ENCODE measurements at places on chromosomes 2 and 18.
A peak's percentile ranks its signal among the peaks of the same experiment; 100 is the strongest.

GRCh38 chr2:113829761-113830160 lies 60.1 kb upstream of the ACTR3 start:
- DNase-seq: no peak

- DNase-seq: peak; percentile 20
Measured at GRCh38 chr2:47490406-47490805, 87.5 kb downstream of the MSH2 start.

GRCh38 chr2:67436221-67436620 lies 39.1 kb downstream of the ETAA1 start:
- DNase-seq: no peak

- no peak for DNase-seq
Measured at GRCh38 chr2:18311420-18312195, 248.8 kb downstream of the RDH14 start.

- peak; percentile 54 for DNase-seq
Measured at GRCh38 chr2:74261204-74261864, 62.9 kb downstream of the MTHFD2 start.

GRCh38 chr2:42102024-42102590 lies 54.3 kb downstream of the PKDCC start:
- peak; percentile 87 for DNase-seq

DNA sequence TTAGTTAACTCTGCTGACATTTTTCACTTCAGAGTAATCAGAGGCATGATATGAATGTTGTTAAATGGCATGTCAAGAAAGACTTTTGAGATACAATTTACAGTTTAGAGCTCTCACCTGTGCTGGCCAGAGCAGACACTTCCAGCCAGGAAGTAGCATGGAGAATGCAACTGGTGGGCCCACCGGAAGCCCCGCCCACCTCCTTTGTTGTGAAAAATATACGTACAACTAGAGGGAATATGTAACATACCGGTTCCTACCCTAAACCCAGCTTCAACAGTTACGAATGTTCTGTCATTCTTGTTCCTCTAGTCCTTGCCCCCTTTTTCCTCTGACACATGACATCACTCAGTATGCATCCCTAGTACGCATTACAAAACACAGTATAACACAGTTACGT lies 70.2 kb upstream of the ITM2C start:
- peak; percentile 65 for DNase-seq

- peak; percentile 32 for DNase-seq
Measured at GRCh38 chr2:191789796-191790195, 57.1 kb downstream of the CAVIN2 start.

- no peak for DNase-seq
Measured at GRCh38 chr2:30772021-30772705, 35.1 kb downstream of the CAPN13 start.

DNA sequence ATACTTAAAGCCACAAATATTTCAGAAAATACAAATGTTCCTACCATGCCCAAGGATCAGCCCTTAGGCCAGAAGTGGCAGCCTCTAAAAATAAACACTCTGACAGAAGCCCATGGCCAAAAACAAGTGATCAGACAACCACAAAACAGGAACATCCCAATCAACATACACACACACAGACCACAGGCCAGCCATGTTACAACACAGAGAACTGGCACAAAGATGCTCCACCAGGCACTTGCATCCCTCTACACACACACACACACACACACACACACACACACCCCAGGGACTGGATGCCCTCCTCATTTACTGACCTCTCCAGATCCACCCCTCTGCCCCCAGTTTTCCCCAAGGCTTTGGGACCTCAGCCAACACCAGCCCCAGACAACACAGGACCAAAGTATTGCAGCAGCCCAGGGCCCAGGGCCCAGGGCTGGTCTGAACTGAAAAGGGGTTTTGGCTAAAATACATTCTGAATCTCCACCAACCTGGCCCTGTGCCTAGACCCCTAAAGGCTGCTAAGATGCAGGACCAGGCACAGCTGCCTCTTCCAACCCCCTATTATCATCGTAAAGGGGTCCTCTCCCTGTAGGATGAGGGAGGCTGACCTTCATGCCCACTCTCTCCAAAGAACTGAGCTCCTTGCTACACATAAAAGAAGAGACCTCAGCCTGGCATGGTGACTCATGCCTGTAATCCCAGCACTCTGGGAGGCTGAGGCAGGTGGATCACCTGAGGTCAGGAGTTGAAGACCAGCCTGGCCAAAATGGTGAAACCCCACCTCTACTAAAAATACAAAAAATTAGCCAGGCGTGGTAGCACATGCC lies 151.4 kb downstream of the TNS1 start:
- DNase-seq: peak; percentile 36

DNA sequence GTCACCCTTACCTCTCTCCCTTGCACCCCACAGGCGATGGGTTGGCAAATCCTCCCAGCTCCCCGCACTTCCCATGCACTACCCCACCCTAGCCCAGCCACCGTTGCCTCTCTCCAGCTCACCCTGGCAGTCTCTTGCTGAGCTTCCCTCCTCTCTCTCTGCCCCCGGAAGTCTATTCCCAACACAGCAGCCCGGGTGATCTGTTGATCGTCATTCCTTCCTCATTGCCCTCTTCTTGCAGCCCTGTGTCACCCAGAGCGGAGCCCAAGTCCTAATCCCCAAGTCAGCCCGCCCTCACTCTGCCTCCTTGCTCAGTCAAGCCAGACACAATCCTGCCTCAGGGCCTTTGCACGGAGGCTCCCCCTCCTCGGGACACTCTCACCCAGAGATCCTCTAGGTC lies 55.2 kb downstream of the CIB4 start:
- DNase-seq: no peak

DNA sequence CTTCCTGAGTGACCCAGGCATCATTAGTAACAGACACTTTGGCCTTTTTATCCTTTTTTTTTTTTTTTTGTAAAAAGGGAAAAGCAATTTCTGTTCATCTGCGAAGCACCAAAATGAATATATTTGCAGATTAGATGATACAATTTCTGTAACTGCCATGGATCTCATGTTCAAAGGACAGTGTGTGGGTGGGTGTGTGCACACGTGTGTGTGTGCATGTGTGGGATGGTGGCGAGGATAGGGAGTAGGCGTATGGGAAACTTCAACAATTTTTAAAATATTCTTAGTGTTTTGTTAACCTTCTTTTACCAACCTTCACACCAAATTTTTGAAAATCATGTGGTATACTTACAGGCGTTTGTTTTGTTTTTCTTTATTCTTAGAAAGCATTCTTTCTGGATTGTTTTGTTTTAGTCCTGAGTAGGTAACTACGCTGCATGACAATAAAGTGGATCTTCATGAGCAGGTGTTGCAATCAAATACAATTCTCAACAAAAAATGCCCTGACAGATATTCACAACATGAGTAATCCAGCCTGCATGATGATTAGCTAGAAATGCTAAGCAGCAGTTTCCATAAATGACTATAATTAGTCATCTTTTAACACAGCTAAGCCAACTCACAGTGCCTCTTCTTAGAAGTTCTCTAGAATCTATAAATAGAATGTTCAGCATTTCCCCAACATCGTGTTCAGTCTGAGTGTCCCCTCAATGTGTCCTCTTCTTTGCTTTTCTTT lies 53.5 kb upstream of the RMDN2 start:
- DNase-seq: peak; percentile 87

DNA sequence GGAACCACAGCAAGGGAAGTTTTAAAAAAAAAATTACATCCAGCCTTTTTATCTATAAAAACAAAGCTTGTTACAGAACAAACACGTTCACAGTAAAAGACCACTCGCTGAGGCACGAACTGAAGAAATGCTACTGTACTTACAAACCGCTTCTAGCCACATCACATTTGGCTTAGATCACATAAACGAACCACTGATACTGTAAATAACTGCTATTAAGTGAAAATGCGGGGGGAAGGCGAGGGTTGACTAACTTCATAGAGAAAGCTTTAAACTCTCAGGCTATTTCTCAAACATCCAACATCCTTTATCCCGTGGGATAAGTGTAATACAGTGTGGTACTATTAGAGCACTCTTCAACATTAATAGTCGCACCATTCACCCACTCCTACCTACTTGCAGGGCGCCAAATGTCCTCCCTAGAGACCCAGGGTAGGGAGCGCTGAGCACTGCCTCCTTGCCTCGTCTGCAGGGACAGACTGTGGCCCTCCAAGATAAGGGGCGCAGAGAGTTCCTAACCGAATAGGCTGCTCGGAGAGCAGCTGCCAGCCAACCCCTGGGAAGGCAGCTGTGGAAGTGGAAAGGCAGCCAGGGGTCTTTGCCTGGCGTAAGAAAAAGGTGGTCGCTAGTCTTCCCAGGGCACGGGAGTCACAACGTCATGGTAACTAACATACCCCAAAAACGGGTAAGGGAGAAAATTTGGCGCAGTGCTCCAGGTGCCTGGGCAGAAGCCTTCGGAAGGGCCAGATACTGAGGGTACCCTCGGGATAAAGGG lies 854 bp downstream of the GPR155 start:
- DNase-seq: peak; percentile 58

DNA sequence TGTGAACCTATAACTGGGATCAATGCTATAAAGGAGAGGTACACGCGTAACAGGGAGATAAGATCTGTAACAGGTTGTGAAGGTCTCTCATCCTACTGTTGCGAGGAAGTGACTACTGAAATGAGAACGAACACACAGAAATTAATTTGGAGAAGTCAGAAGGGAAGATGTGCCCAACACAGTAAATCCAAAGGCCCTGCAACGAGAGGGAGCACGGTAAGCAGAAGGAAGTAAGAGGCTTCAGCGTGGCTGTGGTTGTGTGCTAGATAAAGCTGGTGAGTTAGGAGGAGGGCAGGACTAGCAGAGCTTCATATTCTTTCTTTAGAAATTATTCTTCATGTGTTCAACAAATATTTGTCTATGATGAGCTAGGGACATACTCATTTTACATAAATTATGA lies 2.5 kb upstream of the ATG16L1 start:
- no peak for DNase-seq

DNA sequence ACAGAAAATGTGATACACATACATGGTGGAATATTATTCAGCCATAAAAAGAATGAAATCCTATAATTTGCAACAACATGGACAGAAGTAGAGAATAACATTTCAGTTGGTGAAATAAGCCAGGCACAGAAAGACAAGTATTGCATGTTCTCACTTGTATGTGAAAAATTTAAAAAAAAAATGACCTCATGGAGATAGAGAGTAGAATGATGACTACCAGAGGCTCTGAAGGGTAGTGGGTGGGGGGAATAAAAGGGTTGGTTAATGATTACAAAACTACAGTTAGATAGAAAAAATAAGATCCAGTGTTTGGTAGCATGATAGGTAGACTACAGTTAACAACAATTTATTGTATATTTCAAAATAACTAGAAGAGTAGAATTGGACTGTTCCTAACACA lies 24.5 kb downstream of the PRKD3 start:
- no peak for DNase-seq

DNA sequence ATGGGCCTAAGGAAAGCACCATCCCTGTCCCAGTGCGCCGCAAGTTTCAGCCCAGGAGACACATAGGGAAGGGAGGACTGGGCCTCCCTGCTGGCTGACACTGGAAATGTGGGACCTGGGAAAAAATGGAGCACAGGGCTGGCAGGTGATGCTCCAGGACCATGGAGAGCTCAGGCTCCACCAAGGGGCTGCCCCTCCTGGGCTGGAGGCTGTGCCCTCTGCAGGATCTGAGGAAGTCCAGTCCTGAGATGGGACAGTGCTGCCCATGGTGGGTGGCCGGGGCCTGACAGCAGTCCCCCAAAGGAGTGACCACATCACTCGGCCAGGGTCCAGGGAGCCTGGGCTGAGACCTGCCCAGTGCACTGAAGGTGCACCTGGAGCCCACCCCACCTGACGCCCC lies 108.6 kb upstream of the TEKT4 start:
- peak; percentile 10 for DNase-seq

DNA sequence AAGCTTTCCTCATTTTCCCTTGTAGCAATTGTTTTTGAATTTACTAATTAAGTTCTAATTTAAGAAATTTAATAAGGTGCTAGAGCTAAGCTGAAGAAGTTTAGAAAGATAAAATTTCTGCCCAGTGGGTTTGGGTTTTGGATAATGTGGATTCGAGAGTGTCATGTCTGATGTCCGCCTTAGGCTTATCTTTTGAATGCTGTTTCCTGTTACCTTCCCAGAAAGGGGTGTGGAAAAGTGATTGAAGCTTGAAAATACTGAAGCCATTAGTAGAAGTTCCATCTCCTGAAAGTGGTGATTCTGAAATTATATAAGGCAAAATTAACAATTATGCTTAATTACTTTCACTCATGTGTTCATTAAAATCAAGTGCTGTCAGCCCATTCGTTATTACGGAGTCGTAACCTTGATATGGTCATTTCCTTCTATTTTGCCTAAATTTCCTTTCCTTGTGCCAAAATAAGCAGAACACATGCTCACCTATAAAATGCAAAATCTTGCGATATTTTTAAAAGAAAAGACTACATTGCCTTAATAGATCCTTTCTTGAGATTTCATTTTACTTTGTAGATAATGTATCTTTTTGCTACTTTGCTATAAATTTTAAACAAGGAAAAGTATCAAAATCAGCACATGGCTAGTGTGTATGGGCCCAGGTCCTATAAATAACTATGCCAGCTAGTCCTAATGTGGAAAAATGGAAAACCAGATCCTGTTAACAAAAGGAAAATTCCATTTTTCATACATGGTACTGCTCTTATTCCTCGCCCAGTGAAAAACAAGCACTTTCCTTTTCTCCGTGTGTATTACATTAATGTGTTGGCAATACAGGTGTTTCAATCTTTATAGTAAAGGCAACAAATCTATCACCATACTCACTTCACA lies 97.3 kb downstream of the ICOS start:
- no peak for DNase-seq

- no peak for DNase-seq
Measured at GRCh38 chr2:53181759-53182158, 585.8 kb upstream of the CHAC2 start.

- peak; percentile 18 for DNase-seq
Measured at GRCh38 chr2:147945660-147946059, 74.9 kb downstream of the ORC4 start.

DNA sequence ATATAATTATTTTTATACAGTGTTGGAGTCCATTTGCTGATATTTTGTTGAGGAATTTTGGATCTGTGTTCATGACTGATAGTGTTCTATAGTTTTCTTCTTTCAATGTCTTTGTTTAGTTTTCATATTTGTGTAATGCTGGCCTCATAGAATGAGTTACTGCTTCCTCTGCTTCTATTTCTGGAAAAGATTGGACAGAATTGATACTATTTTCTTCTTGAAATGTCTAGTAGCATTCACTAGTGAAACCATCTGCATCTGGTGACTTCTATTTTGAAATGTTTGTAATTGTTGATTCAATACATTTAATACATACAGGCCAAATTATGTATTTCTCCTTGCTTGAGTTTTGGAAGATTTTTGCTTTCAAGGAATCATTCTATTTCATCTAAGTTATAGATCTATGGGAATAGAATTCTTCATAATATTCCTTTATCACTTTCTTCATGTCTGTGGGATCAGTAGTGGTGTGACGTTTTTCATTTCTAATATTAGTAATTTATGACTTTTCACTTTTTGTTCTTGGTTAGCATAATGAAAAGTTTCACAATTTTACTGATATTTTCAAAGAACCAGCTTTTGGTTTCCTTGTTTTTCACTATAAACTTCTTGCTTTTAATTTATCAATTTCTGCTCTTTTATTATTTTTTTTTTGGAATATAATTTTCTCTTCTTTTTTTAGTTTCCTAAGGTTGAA lies 509.9 kb upstream of the VRK2 start:
- DNase-seq: no peak

GRCh38 chr2:60834270-60834717 lies 47.1 kb upstream of the REL start:
- no peak for DNase-seq

Measured in ELR (cell line).